ENCODE measurements at places on chromosomes 11 and 22. TPM values are rescaled to one million over a fixed set of nuclear protein-coding genes. Genes with fewer than 3 reads are reported as not detected.

- no peaks in the 10 kb centered on the region for H3K27me3 ChIP-seq
- H3K4me1 ChIP-seq: peaks cover 8% of the 10 kb centered on the region
- no peak overlapping the region for H3K27ac ChIP-seq
- no peaks in the 10 kb centered on the region for H3K36me3 ChIP-seq
- no peak overlapping the region for H3K4me3 ChIP-seq
- DNase-seq: no peak
Observed at GRCh38 chr22:27834364-27835185, 33.0 kb upstream of the MN1 start.

- no peaks in the 10 kb centered on the region for H3K27me3 ChIP-seq
- DNase-seq: peak; percentile 80
- H3K36me3 ChIP-seq: peaks cover 29% of the 10 kb centered on the region
- peaks cover 13% of the 10 kb centered on the region for H3K4me1 ChIP-seq
- peak overlapping the region; percentile 86 for H3K4me3 ChIP-seq
Observed at GRCh38 chr11:208181-208916, 841 bp downstream of the RIC8A start.

- H3K36me3 ChIP-seq: no peaks in the 10 kb centered on the region
- no peak overlapping the region for H3K27ac ChIP-seq
- no peaks in the 10 kb centered on the region for H3K27me3 ChIP-seq
- no peak for DNase-seq
- H3K4me3 ChIP-seq: no peak overlapping the region
Observed at GRCh38 chr11:27390318-27391295, 27.6 kb upstream of the CCDC34 start.

- H3K4me1 ChIP-seq: no peaks in the 10 kb centered on the region
- no peak for DNase-seq
- H3K36me3 ChIP-seq: no peaks in the 10 kb centered on the region
Observed at GRCh38 chr11:27735281-27735680, 35.0 kb upstream of the BDNF start.

The ALDH3B2 gene
- not detected for total RNA-seq

The OR4C3 gene
- total RNA-seq: not detected

DNA sequence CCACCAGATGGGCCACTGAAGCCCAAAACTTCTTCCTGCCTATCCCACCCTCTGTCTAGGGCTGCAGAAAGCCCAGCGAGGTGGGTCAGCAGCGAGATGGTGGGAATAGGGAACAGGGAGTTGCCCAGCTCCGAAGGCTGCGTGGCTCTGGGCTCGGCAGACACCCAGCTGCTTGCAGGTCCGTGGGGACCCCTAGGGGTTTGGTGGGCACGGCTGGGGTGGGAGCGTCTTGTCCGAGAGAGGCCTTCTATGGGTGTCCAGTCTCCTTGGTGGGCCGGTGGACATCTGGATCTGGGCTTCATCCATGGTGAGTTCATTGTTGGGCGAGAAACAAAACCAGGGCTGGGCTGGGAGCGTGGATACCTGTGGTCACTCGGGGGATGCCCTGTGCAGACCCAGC, 1211.0 kb downstream of the BRD1 start:
- no peak overlapping the region for H3K4me3 ChIP-seq
- H3K36me3 ChIP-seq: no peaks in the 10 kb centered on the region
- no peaks in the 10 kb centered on the region for H3K27me3 ChIP-seq
- no peak overlapping the region for H3K27ac ChIP-seq
- no peak for DNase-seq

Data from H1 (cell line).